ENCODE measurements at places on chromosomes 5 and 9. TPM values are rescaled to one million over a fixed set of nuclear protein-coding genes. Genes with fewer than 3 reads are reported as not detected.
A peak's percentile ranks its signal among the peaks of the same experiment; 100 is the strongest.

The DAB2IP gene
- 0.35 TPM for total RNA-seq

The ANKRD20A1 gene
- total RNA-seq: 0.88 TPM

The BTNL3 gene
- not detected for total RNA-seq

DNA sequence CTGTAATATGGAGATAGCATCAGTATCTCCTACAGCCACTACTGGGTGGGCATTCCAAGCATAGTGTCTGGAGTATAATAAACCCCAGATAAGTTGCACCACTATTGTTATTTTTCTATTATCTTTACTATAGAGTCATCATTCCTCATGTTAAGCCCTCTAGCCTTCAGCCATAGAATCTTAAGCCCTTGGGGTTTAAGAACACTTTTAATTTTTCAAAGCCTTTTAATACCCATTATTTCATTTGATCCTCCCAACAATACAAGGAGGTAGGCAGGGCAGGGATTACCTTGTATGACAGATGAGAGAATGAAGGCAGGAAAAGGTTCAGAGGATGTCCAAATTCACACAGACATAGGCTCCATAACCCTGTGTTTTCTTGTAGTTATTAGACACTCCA, 112.5 kb downstream of the EBF1 start:
- H3K4me3 ChIP-seq: no peak overlapping the region
- H3K4me1 ChIP-seq: no peaks in the 10 kb centered on the region
- no peaks in the 10 kb centered on the region for H3K27me3 ChIP-seq
- no peak for DNase-seq
- no peaks in the 10 kb centered on the region for H3K36me3 ChIP-seq
- H3K27ac ChIP-seq: no peak overlapping the region

- no peaks in the 10 kb centered on the region for H3K4me1 ChIP-seq
- H3K27ac ChIP-seq: no peak overlapping the region
- no peaks in the 10 kb centered on the region for H3K36me3 ChIP-seq
- H3K27me3 ChIP-seq: no peaks in the 10 kb centered on the region
- H3K4me3 ChIP-seq: no peak overlapping the region
- DNase-seq: no peak
These were observed 248.5 kb downstream of the PRDM9 start for GRCh38 chr5:23755906-23756305.

DNA sequence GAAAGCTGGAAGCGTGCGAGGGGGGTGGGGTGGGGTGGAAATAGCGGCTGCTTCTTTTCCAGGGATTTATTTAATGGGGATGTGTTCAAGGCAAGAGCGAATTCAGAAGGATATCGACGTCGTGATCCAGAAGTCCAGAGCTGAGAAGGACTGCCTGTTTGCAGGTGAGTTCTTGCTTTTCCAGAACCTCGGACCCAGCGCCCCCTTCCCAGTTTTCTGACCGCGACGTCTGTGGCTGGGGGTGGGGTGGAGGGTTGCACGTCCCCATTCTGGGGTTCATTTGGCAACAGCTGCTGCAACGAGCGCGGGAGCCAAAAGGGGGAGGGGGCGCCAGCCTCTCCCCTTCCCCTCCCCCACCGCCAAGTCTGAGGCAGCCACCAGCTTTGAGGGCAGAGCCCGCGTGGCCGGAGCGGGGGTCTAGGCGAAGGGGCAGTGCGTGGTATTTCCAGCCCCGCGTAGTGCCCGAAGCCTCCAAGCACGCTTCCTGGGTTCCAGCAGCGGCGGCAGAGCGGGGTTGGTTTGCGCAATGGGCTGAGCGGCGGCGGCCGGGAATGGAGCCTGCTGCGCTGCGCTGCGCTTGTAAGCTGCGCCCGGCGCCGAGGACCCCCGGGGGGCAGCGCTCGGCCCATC, 701 bp downstream of the PARP8 start:
- H3K27ac ChIP-seq: peak overlapping the region; percentile 99
- H3K27me3 ChIP-seq: no peaks in the 10 kb centered on the region
- H3K36me3 ChIP-seq: peaks cover 5% of the 10 kb centered on the region
- DNase-seq: peak; percentile 59

Data from activated naive CD4-positive, alpha-beta T cell treated with anti-CD3 and anti-CD28 coated beads for 36 hours (primary cell).